ENCODE measurements at places on chromosomes 13 and 19.

GRCh38 chr13:98508685-98509084 is 68.2 kb downstream of the STK24 start:
- H3K4me3 ChIP-seq = no peak overlapping the region
- peak overlapping the region; percentile 38 for H3K27ac ChIP-seq
- peaks cover 16% of the 10 kb centered on the region for H3K4me1 ChIP-seq
- no peaks in the 10 kb centered on the region for H3K27me3 ChIP-seq
- peaks cover 21% of the 10 kb centered on the region for H3K36me3 ChIP-seq

DNA sequence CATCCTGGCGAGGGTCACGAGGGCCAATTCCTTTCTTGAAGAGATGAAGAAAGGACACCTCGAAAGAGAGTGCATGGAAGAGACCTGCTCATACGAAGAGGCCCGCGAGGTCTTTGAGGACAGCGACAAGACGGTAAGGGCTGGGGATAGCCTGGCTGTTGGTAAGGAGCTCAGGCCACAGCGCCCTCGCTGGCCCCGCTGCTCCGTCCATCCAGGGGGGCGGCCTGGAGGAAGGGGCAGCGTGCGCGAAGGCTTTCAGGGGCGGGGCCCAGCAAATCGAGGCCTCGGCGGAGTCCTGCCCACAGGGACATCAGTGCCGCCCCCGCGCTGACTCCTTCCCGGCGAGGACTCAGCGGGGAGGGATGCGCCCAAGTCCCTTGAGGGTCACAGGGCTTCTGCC is 6.9 kb downstream of the F10 start:
- no peaks in the 10 kb centered on the region for H3K36me3 ChIP-seq
- peak overlapping the region; percentile 42 for H3K4me3 ChIP-seq
- DNase-seq = no peak
- H3K4me1 ChIP-seq = peaks cover 11% of the 10 kb centered on the region

GRCh38 chr19:1243768-1244692 is 2.5 kb downstream of the ATP5F1D start:
- H3K4me3 ChIP-seq = no peak overlapping the region
- H3K4me1 ChIP-seq = peaks cover 18% of the 10 kb centered on the region
- peak overlapping the region; percentile 58 for H3K27ac ChIP-seq
- H3K27me3 ChIP-seq = no peaks in the 10 kb centered on the region

DNA sequence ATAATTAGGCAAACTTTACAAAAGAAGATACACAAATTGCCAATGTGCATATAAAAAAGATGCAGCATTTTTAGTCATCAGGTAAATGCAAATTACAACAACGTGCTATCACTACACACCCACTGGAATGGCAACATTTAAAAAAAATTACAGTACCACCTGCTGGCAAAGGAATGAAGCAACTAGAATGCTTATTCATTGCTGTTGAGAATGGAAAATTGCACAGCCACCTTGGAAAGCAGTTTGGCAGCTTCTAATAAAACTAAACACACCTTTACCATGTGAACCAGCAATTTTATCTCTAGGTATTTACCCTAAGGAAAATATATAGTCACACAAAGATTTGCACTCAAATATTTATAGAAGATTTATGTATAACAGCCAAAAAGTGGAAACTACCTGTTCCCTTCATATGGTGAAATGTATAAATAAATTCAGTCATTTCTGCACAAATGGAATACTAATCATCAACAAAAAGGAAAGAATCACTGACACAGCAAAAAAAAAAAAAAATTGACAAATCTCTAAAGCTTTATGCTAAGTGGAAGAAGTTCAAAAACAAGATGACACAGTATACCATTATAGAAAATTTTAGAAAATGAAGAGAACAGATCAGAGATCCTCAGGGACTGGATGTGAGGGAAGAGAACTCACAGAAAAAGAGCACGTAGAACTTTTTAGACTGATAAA is 30.3 kb downstream of the OXGR1 start:
- no peaks in the 10 kb centered on the region for H3K36me3 ChIP-seq
- H3K4me3 ChIP-seq = no peak overlapping the region
- no peak for DNase-seq
- H3K27me3 ChIP-seq = no peaks in the 10 kb centered on the region
- no peak overlapping the region for H3K27ac ChIP-seq
- H3K4me1 ChIP-seq = no peaks in the 10 kb centered on the region

- no peak for DNase-seq
- no peak overlapping the region for H3K27ac ChIP-seq
- H3K36me3 ChIP-seq = no peaks in the 10 kb centered on the region
Observed at GRCh38 chr13:36912369-36912768, 7.7 kb downstream of the SMAD9 start.

DNA sequence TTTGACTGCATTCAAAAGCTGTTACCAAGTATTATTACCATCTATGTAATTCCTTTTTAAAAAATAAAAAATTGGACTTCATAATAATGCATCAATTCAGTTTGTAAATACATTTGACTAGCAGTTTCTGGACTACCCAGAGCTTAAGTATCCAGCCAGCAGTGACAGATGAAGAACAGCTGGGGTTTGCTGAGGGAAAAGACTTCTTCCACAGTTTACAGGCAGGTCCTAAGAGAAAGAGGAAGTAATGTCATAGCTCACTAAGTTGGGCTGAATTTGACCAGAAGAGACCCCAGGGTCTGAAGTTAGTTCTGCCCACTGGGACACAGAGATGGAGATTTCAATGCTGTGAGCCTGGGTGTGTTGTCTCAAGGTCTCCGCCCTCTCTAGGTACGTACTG is 96.4 kb downstream of the MBNL2 start:
- H3K4me1 ChIP-seq = no peaks in the 10 kb centered on the region
- H3K36me3 ChIP-seq = no peaks in the 10 kb centered on the region
- no peak overlapping the region for H3K4me3 ChIP-seq
- H3K27me3 ChIP-seq = no peaks in the 10 kb centered on the region
- no peak overlapping the region for H3K27ac ChIP-seq

- peaks cover 2% of the 10 kb centered on the region for H3K4me1 ChIP-seq
- DNase-seq = no peak
- no peak overlapping the region for H3K27ac ChIP-seq
- no peaks in the 10 kb centered on the region for H3K27me3 ChIP-seq
- H3K4me3 ChIP-seq = no peak overlapping the region
Observed at GRCh38 chr13:20799726-20800416, 26.1 kb upstream of the EEF1AKMT1 start.

- DNase-seq = no peak
- no peak overlapping the region for H3K27ac ChIP-seq
- H3K27me3 ChIP-seq = no peaks in the 10 kb centered on the region
- H3K36me3 ChIP-seq = no peaks in the 10 kb centered on the region
- no peak overlapping the region for H3K4me3 ChIP-seq
Observed at GRCh38 chr13:35164324-35164932, 222.4 kb downstream of the NBEA start.

DNA sequence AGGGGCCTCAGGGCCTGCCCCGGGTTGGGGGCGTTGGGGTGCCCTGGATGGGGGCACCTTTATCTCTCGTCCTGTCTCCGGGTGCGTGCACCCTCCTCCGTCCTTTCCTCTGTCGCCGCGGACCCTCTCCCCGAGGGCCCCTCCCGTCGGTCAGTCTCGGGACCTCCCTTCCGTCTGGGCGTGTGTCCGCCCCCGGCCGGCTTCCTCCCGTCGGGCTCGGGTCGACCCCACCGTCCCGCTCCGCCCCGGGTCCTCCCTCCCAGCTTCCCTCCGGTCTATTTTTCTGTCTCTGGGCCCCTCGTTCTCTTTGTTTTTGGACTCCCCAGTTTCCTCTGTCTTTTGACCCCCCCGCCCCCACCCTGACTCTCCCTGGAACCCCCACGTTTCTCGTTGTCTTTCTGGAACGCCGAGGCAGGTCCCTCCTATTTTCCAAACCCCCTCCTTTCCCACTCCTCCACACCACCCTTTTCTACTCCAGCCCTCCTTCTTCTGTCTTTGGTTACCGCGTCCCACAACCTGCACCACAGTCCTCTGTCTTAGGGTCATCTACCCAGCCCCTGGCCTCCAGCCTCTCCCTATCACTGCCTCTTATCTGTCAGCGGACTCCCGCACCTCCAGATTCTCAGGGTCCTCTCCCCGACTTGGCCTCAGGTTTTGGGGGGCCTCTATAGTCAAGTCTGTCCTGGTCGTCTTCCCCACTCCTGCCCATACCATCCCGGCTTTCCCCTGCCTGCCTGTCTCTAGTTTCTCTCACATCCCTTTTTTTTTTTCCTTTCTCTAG is 757 bp downstream of the EGLN2 start:
- H3K4me3 ChIP-seq = peak overlapping the region; percentile 91
- H3K36me3 ChIP-seq = peaks cover 31% of the 10 kb centered on the region
- peak overlapping the region; percentile 80 for H3K27ac ChIP-seq
- no peaks in the 10 kb centered on the region for H3K27me3 ChIP-seq

- no peak for DNase-seq
- no peaks in the 10 kb centered on the region for H3K4me1 ChIP-seq
- H3K4me3 ChIP-seq = no peak overlapping the region
- H3K27ac ChIP-seq = no peak overlapping the region
Observed at GRCh38 chr13:105033999-105034398, 1501.5 kb downstream of the EFNB2 start.

GRCh38 chr19:18496980-18497256 is 25.0 kb downstream of the ELL start:
- no peaks in the 10 kb centered on the region for H3K36me3 ChIP-seq
- peaks cover 99% of the 10 kb centered on the region for H3K4me1 ChIP-seq
- H3K27ac ChIP-seq = peak overlapping the region; percentile 98
- no peak for DNase-seq

- no peak overlapping the region for H3K4me3 ChIP-seq
- no peak for DNase-seq
Observed at GRCh38 chr19:13040232-13040947, 45.1 kb downstream of the NFIX start.

DNA sequence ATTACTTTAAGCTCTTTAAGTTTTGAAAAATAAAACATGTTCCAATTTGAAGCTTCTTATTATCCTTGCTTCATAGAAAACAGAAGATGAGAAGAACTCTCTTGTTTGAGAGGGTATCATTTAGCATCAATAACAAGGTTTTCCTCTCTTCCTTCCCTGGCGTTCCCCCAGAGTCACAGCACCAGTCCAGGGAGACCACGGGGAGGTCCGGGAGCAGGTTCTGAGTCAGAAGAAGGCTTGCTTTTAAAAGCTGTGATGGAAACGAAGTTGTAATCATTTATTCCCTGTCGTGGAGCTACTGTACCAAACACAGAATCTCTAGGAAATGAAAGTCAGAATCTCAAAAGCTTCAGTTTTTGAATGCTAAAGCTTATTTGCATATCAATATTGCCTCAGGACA is 174.0 kb upstream of the LSM14A start:
- no peak for DNase-seq
- no peak overlapping the region for H3K27ac ChIP-seq
- H3K36me3 ChIP-seq = no peaks in the 10 kb centered on the region
- no peak overlapping the region for H3K4me3 ChIP-seq

- no peaks in the 10 kb centered on the region for H3K4me1 ChIP-seq
- H3K27ac ChIP-seq = no peak overlapping the region
- no peaks in the 10 kb centered on the region for H3K27me3 ChIP-seq
- no peak for DNase-seq
- no peak overlapping the region for H3K4me3 ChIP-seq
- H3K36me3 ChIP-seq = no peaks in the 10 kb centered on the region
Observed at GRCh38 chr13:109669234-109669612, 117.2 kb downstream of the IRS2 start.

- H3K4me1 ChIP-seq = no peaks in the 10 kb centered on the region
- no peaks in the 10 kb centered on the region for H3K27me3 ChIP-seq
- no peak overlapping the region for H3K27ac ChIP-seq
- H3K36me3 ChIP-seq = no peaks in the 10 kb centered on the region
- H3K4me3 ChIP-seq = no peak overlapping the region
Observed at GRCh38 chr13:112481458-112481857, 105.3 kb downstream of the SPACA7 start.

DNA sequence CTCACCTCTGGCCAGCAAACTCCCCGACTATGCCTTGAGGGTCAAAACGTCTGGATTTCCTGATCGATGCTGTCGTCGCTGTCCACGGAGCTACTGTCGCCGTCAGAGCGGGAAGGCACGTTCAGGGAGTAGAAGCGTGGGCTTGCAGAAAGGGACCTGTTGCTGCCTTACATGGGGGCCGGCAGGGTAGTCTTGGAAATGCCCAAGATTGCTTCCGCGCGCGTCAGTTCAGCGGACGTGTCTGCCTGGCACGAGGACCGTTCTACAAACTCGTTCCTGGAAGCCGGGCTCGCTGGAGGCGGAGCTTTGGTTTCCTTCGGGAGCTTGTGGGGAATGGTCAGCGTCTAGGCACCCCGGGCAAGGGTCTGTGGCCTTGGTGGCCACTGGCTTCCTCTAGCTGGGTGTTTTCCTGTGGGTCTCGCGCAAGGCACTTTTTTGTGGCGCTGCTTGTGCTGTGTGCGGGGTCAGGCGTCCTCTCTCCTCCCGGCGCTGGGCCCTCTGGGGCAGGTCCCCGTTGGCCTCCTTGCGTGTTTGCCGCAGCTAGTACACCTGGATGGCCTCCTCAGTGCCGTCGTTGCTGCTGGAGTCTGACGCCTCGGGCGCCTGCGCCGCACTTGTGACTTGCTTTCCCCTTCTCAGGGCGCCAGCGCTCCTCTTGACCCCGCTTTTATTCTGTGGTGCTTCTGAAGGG is 15.4 kb downstream of the RB1 start:
- H3K4me3 ChIP-seq = peak overlapping the region; percentile 47
- no peaks in the 10 kb centered on the region for H3K4me1 ChIP-seq
- H3K27ac ChIP-seq = peak overlapping the region; percentile 29

DNA sequence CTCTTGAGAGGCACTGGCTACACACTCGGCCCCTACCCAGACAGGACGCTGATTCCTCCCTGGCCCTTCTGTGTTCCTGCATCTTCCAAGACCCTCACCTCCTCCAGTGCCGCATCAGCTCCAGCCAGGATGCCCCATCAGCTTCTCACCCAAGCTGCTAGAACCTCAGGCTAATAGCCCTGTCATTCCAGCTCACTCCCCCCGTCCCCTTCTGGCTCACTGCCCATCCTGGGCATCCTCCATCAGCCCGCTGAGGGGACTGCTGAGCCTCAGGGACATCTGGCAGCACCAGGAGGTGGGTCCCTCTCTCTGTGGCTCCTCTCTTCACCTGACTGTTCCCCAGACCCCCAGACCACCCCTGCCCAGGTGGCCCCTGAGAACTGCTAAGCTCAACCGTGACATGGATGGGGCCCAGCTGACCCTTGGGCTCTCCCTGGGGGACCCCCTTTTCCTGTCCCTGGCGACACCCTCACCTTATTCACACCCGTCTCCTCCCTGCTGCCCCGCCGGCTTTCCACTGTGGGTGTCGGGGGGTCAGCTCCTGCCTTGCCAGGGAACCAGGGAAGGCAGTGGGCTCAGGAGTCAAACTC is 4.8 kb downstream of the FFAR3 start:
- no peak overlapping the region for H3K4me3 ChIP-seq
- H3K4me1 ChIP-seq = peaks cover 3% of the 10 kb centered on the region
- no peaks in the 10 kb centered on the region for H3K36me3 ChIP-seq
- peaks cover 31% of the 10 kb centered on the region for H3K27me3 ChIP-seq
- H3K27ac ChIP-seq = no peak overlapping the region

- H3K4me3 ChIP-seq = no peak overlapping the region
- no peak for DNase-seq
- peaks cover 7% of the 10 kb centered on the region for H3K4me1 ChIP-seq
- no peaks in the 10 kb centered on the region for H3K36me3 ChIP-seq
- H3K27me3 ChIP-seq = no peaks in the 10 kb centered on the region
Observed at GRCh38 chr13:47112205-47112902, 215.5 kb upstream of the HTR2A start.

- H3K36me3 ChIP-seq = peaks cover 19% of the 10 kb centered on the region
- H3K27me3 ChIP-seq = no peaks in the 10 kb centered on the region
- H3K4me3 ChIP-seq = no peak overlapping the region
- H3K27ac ChIP-seq = no peak overlapping the region
Observed at GRCh38 chr13:32409561-32410421, 18.1 kb downstream of the N4BP2L1 start.
